ENCODE measurements at places on chromosomes 1 and 21. TPM values are rescaled to one million over a fixed set of nuclear protein-coding genes. Genes with fewer than 3 reads are reported as not detected.

MAEL gene
- total RNA-seq, result not detected

CFHR3 gene
- not detected for total RNA-seq

OSBPL9 gene
- total RNA-seq, result 56.9 TPM

CCDC17 gene
- 9.6 TPM for total RNA-seq

HES3 gene
- total RNA-seq, result not detected

CACNA1S gene
- not detected for total RNA-seq

OPTC gene
- not detected for total RNA-seq

PARS2 gene
- total RNA-seq, result 7.6 TPM

EXO1 gene
- total RNA-seq, result 2.4 TPM

ITLN2 gene
- not detected for total RNA-seq

PIGV gene
- total RNA-seq, result 17.9 TPM

OVAAL gene
- total RNA-seq, result not detected

DIRAS3 gene
- total RNA-seq, result not detected

ITGB2 gene
- 313 TPM for total RNA-seq

CLCA4 gene
- total RNA-seq, result not detected

SH2D1B gene
- 16.9 TPM for total RNA-seq

ANGPTL7 gene
- total RNA-seq, result not detected

TMPRSS2 gene
- total RNA-seq, result not detected

SPRR2B gene
- total RNA-seq, result not detected

NBPF4 gene
- not detected for total RNA-seq
